Neural progenitor cell (in vitro differentiated cells): ENCODE measurements at places on chromosomes 2 and 18. TPM values are rescaled to one million over a fixed set of nuclear protein-coding genes. Genes with fewer than 3 reads are reported as not detected.

DNA sequence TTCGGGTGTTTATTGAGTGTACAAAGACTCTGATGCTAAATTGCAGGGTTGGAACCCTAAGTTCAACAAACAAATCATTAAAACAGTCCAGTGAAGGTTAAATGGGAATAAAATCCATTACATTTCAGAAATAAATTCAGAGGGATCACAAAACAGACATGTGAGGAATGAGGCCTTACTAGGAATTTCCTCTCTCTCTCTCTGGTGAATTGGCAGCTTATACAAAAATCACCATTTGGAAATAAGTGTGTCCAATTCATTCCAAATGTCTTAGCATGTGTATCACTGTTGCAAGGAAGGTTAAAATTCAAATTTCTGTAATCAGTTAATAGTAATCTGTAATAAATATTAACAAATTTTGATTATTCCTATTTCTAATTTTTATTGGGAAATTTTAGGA is 228.6 kb upstream of the PXDN start:
- no peak for DNase-seq

DNA sequence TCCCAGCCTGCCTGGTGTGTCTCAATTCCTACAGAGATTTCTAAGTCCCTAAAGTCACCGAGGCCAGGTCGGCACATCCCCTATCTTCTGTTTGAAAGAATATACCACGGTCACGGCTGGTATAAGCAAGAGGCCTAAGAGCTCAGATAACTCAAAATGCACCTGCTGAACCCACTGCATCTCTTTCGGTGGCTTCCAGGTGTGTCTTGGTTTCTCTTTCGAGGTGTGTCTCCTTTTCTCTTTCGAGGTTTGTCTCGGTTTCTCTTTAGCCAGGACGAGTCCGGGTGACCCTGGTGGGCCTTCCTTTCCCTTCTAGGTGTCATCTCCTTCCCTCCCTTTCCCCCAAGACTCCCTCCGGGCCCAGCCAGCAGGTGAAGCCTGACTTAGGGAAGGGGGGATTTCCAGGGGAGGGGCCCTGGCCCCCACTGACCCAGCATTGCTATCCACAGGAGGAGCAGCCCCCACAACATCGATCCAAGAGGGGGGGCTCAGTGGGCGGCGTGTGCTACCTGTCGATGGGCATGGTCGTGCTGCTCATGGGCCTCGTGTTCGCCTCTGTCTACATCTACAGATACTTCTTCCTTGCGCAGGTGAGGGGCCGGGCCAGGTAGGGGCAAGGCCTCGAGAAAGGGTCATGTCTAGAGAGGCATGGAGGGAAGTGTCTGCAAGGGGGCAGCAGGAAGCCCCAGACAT is 8.4 kb downstream of the ITM2C start:
- DNase-seq: no peak

DNA sequence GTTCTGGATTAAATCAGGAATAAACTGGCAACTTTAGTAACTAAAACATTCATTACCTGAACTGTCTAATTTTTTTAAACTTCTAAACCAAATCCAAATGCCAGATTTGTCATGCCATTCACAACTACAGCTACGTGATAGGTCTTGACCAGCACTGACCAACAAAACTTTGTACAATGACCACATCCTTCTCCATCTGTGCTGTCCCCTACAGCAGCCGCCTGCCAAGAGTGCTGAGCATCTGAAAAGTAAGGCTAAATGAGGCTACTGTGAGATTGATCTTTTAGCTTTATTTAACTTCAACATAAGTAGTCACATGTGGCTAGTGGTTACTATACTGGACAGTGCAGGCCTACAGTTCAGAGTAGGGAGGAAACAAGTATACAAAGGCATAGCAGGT is 7.6 kb downstream of the FAM168B start:
- DNase-seq: no peak

DNA sequence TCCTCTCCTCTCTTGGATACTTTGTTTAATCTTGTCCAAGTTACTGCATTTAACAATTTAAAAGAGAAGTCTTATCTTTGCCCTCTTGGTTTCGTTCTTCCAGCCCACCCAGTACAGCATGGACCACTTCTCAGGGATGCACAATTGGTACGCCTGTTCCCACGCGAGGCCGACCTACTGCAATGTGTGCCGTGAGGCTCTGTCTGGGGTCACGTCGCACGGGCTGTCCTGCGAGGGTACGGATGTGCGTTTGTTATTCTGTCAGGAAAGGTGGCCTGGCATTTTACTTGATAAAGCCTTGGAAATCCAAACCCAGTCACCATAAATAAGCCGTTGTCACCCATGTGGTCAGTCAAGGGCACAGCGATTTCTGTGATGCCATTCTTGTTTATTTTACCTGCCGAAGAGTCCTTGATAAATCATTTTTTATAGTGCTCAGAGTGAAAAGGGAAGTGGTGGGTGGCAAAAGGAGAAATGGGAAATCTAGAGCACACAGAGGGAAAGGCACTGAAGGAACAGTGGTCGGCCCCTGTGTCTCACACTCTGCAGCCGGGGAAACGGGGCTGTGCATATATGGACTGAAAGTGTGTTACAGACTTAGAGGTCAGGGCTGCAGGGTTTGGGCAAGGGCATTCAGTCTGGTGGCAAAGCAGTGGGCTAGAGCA is 80.5 kb downstream of the DGKD start:
- DNase-seq: no peak

RIT2 gene
- not detected in 2 replicates for total RNA-seq

GRCh38 chr2:21228041-21228895 is 104.5 kb downstream of the TDRD15 start:
- DNase-seq: no peak

- DNase-seq: peak; percentile 11
Observed at GRCh38 chr18:22871809-22872525, 61.2 kb upstream of the RBBP8 start.
